ENCODE measurements at places on chromosomes 7 and 10. TPM values are rescaled to one million over a fixed set of nuclear protein-coding genes. Genes with fewer than 3 reads are reported as not detected.

- DNase-seq, result no peak
- H3K27me3 ChIP-seq, result no peaks in the 10 kb centered on the region
- no peaks in the 10 kb centered on the region for H3K36me3 ChIP-seq
- no peak overlapping the region for H3K4me3 ChIP-seq
- no peak overlapping the region for H3K27ac ChIP-seq
Observed at GRCh38 chr7:562374-562675, 42.7 kb upstream of the PDGFA start.

GRCh38 chr7:79401254-79401653 is 52.2 kb downstream of the MAGI2 start:
- H3K36me3 ChIP-seq, result no peaks in the 10 kb centered on the region
- H3K27me3 ChIP-seq, result no peaks in the 10 kb centered on the region
- no peak overlapping the region for H3K27ac ChIP-seq
- no peak for DNase-seq

ANKRD2 gene
- 0.22 TPM for total RNA-seq

GRCh38 chr7:100122067-100122466 is 2.6 kb downstream of the CNPY4 start:
- no peaks in the 10 kb centered on the region for H3K36me3 ChIP-seq
- H3K4me3 ChIP-seq, result no peak overlapping the region
- H3K27ac ChIP-seq, result no peak overlapping the region

IKZF1 gene
- 9.6 TPM for total RNA-seq

- H3K4me1 ChIP-seq, result peaks cover 73% of the 10 kb centered on the region
- peak overlapping the region; percentile 48 for H3K4me3 ChIP-seq
- peaks cover 7% of the 10 kb centered on the region for H3K36me3 ChIP-seq
- no peaks in the 10 kb centered on the region for H3K27me3 ChIP-seq
Observed at GRCh38 chr7:94396037-94396431, 1.3 kb downstream of the COL1A2 start.

GRCh38 chr7:16668049-16668858 is 22.3 kb downstream of the BZW2 start:
- peak; percentile 33 for DNase-seq
- H3K36me3 ChIP-seq, result no peaks in the 10 kb centered on the region
- H3K4me3 ChIP-seq, result no peak overlapping the region
- H3K27me3 ChIP-seq, result no peaks in the 10 kb centered on the region

CYP17A1 gene
- total RNA-seq, result not detected

All from tibial nerve (tissue), 4 donors.